GM20000 (cell line): ENCODE measurements at places on chromosomes 1 and 21.

- no peak for DNase-seq
Measured at GRCh38 chr1:4367230-4367777, 287.1 kb upstream of the AJAP1 start.

- DNase-seq: peak; percentile 10
Measured at GRCh38 chr1:28535180-28535579, 17.7 kb upstream of the TRNAU1AP start.

DNA sequence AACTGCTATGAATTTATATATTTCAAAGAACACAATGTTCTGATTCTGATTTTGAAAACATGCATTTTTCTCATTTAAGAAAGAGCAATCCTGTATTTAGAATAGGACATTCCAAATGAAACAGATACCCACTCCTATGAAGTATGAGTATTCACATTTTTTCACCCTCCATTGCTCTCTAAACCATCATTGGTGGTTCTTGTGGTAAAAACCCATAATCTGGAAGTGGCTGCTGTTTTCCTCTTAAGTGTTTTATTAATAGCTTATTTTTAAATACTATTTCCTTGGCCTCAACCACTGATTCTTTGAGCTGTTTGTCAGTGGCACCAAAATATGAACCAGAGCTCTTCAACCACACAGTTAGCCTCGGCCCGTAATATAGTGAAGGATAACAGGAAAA, 60.0 kb upstream of the ADAM30 start:
- no peak for DNase-seq

DNA sequence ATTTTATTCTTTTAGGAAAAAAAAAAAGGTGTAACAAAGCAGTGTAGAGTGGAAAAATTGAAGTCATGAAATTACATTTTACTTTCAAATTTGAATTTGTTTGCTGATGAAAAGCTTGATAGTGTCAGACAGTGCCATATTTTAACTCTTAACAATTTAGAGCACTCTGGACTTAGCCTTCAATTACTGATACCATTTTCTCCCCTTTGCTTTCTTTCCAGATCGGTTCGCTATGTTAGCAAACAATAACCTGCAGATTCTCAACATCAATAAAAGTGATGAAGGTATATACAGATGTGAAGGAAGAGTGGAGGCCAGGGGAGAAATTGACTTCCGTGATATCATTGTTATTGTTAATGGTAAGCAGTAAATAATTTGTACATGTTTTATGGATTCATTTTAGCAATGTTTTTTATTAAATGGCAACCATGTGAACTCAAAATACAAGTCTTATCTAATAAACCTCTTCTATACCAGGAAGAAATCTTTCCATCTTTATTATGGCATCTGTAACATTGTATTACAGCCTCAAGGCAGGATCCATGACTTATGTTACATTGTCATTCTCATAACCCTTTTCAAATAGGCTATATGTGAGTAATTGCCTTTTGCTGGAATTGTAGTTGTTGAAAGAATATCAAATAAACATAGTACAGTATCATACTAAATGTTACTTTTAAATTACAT, 293.8 kb downstream of the NCAM2 start:
- DNase-seq: no peak

DNA sequence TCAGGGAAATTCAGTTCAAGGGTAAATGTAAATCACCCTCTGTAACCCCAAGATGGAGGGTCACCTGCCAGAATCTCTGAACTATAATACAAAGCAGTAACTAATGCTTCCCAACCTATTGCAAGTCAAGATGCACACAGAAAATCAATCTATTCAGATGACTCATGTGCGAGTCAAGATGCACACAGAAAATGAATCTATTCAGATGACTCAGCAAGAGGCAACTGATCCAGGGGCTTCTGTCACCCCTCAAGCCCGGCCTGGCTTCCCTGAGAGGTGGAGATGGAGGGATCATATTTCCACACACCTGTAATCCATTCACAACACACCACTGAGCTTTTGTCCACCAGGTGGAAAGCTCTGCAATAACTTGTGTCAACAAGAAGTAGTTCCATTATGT, 17.4 kb upstream of the HIVEP3 start:
- no peak for DNase-seq

- DNase-seq: no peak
Measured at GRCh38 chr1:104746994-104747393, 997.3 kb downstream of the AMY1C start.

GRCh38 chr1:234698686-234699085, 88.7 kb upstream of the IRF2BP2 start:
- no peak for DNase-seq

GRCh38 chr1:231417513-231417912, 4.6 kb downstream of the EGLN1 start:
- no peak for DNase-seq

GRCh38 chr1:115679141-115679611, 37.4 kb downstream of the VANGL1 start:
- no peak for DNase-seq

DNA sequence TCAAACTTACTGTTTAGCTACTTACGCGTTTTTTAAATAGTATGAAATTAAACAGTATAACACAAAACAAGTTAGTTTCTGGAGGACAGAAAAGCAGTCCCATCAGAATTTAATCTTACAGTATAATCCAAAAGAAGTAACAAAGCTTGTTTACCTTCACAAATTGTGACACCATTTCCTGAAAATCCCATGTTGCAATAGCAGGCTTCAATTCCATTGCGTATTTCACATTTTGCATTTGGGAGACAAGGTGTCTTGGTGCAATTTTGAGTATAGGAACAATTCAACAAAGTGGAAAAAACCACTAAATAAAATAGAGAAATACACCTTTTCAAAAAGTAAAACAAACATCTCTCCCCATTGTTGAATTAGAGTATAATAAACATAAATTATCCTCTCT, 1.6 kb downstream of the ADGRL4 start:
- DNase-seq: no peak

DNA sequence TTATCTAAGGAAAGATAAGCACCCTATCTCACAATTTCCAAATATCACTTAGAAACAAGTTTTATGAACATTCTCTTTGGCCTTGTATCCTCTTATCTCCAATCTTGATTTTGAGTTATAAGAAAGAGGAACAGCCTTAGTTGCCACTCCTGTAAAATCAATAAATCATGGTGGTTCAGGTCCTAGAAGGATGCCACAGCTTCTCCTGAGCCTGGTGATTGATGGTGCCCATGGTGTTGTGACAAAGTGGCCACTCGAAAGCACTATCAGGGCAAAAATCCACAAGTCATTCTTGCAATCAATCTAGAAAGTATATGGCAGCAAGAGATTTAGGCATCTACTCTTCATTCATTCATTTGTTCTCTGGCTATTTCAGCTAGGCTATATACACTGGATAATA, 27.8 kb downstream of the GBP6 start:
- no peak for DNase-seq

GRCh38 chr1:56068908-56069307, 510.5 kb downstream of the PLPP3 start:
- DNase-seq: no peak

DNA sequence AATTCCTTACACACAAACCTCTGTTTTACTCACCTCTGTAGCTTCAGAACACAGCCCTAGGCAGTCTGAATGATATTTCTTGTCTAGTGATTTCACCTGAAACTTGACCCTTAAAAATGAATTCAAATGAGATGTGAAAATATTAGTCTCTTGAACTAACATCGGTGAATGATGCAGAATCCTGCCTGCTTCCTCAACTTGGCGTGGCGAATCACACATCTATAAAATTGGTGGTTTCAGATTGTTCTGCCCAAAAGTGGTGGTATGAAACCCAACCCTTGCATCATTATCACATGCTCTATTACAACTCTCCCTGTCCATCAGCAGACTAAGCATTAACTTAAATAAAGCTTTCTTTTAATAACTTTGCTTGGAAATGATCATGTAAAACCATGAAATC, 26.9 kb upstream of the C1orf21 start:
- no peak for DNase-seq

- DNase-seq: no peak
Measured at GRCh38 chr1:199898654-199899053, 128.9 kb upstream of the NR5A2 start.

DNA sequence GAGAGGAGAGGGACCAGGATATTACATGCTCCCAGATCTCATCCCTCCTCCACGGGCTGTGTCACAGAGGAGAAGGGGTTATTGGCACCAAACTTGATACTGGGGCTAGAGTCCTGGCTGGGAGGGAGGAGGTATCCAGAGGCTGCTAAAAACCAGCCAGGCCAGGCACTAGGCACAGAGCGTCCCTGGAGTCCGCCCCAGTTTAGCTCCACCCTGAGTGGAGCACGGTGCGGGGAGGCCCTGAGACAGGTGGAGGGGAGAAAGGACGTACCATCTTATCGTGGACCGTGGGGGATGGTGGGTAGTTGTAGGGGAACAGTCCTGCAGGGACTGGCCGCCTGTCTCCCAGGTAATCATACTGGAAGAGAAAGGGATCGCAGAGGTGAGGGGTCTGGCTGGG, 42.7 kb upstream of the GOLT1A start:
- no peak for DNase-seq

- no peak for DNase-seq
Measured at GRCh38 chr1:198913667-198914066, 274.8 kb downstream of the PTPRC start.

- no peak for DNase-seq
Measured at GRCh38 chr1:201565024-201565730, 26.2 kb downstream of the NAV1 start.

DNA sequence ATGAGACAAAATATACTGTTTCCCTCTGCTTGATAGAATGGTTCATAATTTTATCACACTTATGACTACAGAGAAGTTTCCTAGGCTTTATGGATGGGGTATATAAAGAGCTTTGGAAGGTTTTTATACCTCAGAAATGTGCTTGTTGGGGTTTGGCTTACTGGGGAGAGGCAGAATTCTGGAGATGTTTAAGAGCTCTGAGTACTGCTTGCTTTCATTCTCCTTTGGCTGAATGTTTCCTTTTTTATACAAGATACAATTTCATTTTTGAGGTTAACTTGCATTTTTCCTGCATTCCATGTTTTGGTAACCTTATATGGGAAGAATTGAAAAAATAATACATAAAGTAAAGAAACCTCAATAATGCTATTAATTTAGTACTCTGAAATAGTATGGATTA, 157.7 kb upstream of the COL11A1 start:
- DNase-seq: no peak

DNA sequence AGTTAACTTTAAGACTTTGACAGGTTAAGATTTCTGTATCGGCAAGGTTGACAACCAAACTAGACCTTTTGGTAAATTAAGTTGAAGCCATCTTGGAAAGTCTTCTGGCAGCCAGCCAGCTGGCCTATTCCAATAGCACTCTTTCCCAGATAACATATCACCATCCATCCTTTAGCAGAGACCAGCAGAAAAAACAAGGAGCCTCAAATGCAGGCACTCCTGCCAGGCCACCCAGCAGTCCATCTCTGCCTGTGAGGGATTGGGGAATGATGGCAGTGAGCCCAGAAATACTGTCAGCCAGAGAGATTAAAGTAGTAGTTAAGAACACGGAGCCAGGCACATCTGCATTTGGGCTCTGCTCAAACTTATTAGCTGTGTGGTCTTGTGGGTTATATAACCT, 19.4 kb downstream of the ZBTB40 start:
- no peak for DNase-seq

DNA sequence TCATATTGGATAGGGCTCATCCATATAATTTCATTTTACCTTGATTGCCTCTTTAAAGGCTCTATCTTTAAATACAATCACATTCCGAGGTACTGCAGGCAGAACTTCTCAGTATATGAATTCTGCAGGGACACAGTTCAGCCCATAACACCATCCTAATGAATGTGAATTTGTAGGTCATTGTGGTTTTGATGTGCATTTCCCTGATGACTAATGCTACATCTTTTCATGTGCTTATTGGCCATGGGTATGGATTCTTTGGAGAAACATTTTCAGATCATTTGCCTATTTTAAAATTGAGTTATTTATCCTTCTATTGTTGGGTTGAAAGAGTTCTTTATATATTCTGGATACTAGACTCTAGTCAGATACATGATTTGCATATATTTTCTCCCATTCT, 9.6 kb upstream of the RPS6KC1 start:
- DNase-seq: no peak

DNA sequence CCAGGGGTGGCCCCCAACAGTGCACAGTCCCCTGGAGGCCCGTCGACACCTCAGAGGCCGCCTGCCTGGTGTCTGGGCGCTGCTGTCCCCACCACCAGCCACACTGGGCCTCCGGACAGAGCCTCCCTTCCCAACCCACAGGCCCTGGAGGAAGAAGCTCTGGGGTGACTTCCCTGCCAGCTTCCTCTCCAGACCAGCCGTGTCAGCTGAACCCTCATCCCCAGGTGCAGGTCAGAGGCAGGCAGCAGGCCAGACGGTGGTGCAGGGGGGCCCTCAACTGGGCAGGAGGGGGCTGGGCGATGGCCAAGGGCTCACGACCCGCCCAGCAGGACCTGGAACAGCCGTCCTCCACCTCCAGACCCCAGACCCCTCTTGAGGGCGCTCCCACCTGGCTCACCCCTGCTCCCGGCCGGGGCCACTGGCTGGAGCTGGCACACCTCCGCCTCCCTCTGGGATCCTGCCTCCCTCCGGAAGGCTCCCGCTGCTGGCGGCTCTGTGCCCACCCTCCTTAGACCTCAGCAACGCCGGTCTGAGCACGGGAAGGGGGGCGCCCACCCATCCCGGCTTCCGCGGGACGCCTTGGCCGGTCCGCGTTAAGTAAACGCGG, 520 bp downstream of the TNFRSF18 start:
- peak; percentile 66 for DNase-seq

GRCh38 chr1:204493984-204494280, 673 bp downstream of the PIK3C2B start:
- DNase-seq: peak; percentile 52

GRCh38 chr21:44935533-44935927, 4.3 kb upstream of the SLX9 start:
- no peak for DNase-seq

DNA sequence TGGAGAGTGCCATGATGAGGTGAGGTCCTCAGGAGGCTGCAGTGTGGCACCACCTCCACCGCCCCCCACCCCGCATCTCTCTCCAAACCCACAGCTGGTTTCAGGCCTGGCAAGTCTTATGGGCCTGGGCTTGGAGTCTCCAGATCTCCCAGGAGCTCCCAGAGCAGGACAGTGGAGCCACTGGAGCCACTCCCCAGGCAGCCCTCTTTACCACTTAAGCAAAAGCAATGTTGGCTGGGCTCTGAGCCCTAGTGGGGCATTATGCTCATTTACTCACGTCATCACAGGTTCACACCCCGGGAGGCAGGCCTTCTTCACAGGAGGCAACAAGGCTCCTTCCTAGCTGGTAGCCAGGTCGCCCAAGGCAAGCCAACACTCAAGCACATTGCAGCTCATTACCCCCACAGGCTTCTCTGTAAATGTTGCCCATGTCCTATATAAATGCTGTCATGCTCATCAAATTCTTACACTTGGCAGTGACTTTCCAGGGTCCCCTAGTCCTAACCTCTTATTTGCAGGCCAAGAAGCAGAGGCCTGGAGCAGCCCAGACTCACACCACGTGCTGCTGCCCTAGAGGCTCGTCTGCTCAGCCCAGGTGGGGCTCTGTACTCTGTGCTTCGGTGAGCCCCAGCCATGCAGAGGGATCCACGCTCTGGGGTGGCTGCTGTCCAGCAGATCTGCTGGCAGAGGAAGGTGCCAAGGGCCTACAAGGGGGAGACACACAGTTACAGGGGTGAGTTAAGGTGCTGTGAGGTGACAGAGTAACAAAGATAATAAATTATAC, 459.3 kb downstream of the MATN1 start:
- DNase-seq: no peak
